CD4-positive, alpha-beta T cell treated with Interferon alpha-2 for 1 hour (primary cell): ENCODE measurements at places on chromosomes 7 and 10.

DNA sequence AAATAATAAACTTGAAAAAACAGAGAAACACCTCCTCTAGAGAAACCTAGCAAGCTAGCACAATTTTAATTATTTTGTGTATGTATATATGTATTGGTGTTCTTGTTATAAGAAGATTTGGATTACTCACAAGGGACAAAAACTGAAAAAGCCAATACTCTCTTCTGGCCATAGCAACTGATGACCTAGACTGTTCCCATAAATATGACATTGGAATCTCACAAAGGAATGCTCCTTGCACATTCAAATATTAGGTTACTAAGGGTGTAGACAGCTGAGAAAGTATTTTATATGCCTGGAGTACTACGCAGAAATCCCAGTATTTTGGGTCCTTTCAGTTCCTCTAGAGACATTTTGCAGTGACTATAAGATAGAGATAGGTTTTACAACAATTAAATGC is 279.4 kb downstream of the FZD1 start:
- no peak for DNase-seq

GRCh38 chr10:14407567-14407966 is 76.8 kb upstream of the FRMD4A start:
- DNase-seq = no peak

- DNase-seq = no peak
Measured at GRCh38 chr7:28698840-28699239, 259.3 kb downstream of the TRIL start.

DNA sequence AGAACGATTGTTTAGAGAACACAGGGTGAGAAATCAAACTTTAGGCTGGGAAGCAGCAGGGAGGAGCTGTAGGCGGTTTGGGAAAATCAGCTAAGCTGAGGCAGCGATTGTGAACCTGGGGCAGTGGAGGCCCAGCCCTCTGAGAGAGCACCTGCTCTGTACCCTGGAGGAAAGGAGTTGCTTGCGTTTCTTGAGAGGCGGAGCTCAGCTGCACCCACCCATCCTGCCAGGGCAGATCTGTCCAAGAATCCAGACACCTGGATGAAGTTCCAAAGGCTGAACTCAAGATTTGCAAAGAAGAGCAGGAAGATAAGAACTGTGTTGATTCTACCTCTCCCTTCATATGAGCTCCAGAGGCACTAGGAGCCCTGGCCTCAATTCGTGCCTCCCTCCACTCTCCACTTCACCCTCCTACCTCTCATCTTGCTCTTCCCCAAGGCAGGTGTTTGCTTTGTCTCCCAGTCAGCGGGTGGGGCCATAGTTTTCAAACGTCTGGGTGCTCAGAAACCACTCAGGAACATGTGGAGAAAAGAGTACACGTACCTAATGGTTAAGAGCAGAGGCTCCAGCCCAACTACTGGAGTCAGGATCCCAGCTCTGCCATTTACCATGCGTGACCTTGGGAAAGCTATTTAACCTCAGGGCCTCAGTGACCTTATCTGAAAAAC is 21.5 kb upstream of the TMEM213 start:
- DNase-seq = no peak

DNA sequence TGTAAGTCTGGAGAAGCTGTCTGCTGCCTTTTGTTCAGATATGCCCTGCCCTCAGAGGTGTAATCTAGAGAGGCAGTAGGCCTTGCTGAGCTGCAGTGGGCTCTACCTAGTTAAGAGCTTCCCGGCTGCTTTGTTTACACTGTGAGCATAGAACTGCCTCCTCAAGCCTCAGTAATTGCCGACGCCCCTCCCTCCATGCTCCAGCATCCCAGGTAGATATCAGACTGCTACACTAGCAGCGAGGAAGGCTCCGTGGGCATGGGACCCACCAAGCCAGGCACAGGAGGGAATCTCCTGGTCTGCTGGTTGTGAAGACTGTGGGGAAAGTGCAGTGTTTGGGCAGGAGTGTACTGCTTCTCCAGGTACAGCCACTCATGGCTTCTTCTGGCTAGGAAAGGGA is 26.4 kb upstream of the CXCL12 start:
- no peak for DNase-seq

GRCh38 chr7:97859606-97860204 is 12.5 kb downstream of the ASNS start:
- DNase-seq = no peak
